ENCODE measurements at places on chromosomes 16 and 17.

GRCh38 chr17:6475411-6475810 lies 31.2 kb downstream of the PIMREG start:
- H3K36me3 ChIP-seq = no peaks in the 10 kb centered on the region
- H3K4me1 ChIP-seq = no peaks in the 10 kb centered on the region
- H3K27ac ChIP-seq = no peak overlapping the region
- no peak for DNase-seq
- H3K27me3 ChIP-seq = no peaks in the 10 kb centered on the region

DNA sequence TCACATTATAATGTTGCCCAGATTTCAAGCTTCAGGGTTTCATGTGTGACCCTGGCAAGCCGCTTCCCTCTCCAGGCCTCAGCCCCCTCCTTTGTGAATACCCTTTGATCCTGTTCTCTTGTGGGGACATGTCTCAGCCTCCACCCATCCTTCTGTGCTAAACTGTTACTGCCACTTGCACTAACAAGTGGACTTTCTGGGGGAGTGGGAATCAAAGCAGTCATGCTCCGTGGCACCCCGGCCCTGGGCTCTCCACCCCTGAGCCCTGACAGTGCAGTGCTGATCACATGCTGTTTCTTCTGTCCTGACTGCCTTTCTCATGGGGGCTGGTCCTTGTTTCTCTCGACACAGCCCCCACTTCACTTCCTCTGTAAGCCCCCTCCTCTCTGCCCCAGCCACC lies 9.7 kb upstream of the DCAF7 start:
- H3K27ac ChIP-seq = no peak overlapping the region
- H3K36me3 ChIP-seq = no peaks in the 10 kb centered on the region
- DNase-seq = no peak
- H3K4me3 ChIP-seq = no peak overlapping the region

DNA sequence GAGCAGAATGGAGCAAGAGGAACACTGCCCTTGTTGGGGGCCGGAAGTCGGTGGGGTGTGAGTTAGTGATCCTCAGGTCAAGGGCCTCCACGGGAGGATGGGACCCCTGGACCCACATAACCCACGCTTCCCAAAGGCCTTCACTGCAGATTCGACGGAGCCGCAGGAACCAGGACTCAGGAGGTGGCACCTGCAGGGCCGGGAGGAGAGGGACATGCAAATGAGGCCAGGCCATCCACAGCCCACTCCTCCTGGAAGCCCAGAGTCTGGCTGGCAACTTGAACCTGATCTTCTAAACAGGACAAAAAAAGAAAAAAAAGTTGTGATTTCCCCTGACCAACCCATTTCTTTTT lies 299.9 kb downstream of the SOX9 start:
- H3K27ac ChIP-seq = no peak overlapping the region
- H3K36me3 ChIP-seq = no peaks in the 10 kb centered on the region
- H3K4me1 ChIP-seq = peaks cover 3% of the 10 kb centered on the region
- H3K4me3 ChIP-seq = no peak overlapping the region
- no peak for DNase-seq

GRCh38 chr16:3515897-3516296 lies 15.1 kb downstream of the CLUAP1 start:
- peaks cover 55% of the 10 kb centered on the region for H3K36me3 ChIP-seq
- no peaks in the 10 kb centered on the region for H3K27me3 ChIP-seq
- no peak for DNase-seq
- H3K4me1 ChIP-seq = no peaks in the 10 kb centered on the region

GRCh38 chr17:75783069-75783783 lies 1.4 kb upstream of the UNK start:
- H3K4me3 ChIP-seq = no peak overlapping the region
- H3K4me1 ChIP-seq = peaks cover 54% of the 10 kb centered on the region
- H3K36me3 ChIP-seq = peaks cover 21% of the 10 kb centered on the region
- no peak for DNase-seq

- no peaks in the 10 kb centered on the region for H3K4me1 ChIP-seq
- H3K27ac ChIP-seq = no peak overlapping the region
- no peaks in the 10 kb centered on the region for H3K27me3 ChIP-seq
Measured at GRCh38 chr16:65071433-65072311, 50.2 kb downstream of the CDH11 start.

DNA sequence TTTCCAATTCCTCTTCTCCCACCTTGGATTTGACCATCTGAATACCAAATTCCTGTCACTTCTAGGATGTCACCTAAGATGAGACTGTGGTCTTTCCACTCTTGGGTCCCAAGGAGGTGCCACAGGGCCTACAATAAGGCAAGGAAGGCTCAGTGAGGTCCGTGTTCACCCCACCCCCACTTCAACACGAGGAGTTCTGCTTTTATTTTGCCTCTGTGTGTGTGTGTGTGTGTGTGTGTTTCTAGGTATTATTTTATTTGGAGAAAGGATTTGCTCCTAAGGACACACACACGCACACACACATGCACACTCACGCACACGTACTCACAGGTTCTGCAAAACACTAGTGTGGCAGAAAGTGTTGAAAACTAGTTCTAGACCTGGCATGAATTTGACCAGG lies 24.5 kb upstream of the PHOSPHO1 start:
- no peak overlapping the region for H3K27ac ChIP-seq
- no peaks in the 10 kb centered on the region for H3K4me1 ChIP-seq

- no peaks in the 10 kb centered on the region for H3K36me3 ChIP-seq
- H3K4me3 ChIP-seq = no peak overlapping the region
- peaks cover 4% of the 10 kb centered on the region for H3K4me1 ChIP-seq
- peaks cover 8% of the 10 kb centered on the region for H3K27me3 ChIP-seq
- DNase-seq = no peak
Measured at GRCh38 chr17:48809182-48809581, 7.8 kb downstream of the TTLL6 start.

- peaks cover 1% of the 10 kb centered on the region for H3K4me1 ChIP-seq
- H3K27me3 ChIP-seq = no peaks in the 10 kb centered on the region
- H3K36me3 ChIP-seq = no peaks in the 10 kb centered on the region
- no peak overlapping the region for H3K4me3 ChIP-seq
- DNase-seq = no peak
Measured at GRCh38 chr16:56688762-56689161, 6.5 kb downstream of the MT1X start.

DNA sequence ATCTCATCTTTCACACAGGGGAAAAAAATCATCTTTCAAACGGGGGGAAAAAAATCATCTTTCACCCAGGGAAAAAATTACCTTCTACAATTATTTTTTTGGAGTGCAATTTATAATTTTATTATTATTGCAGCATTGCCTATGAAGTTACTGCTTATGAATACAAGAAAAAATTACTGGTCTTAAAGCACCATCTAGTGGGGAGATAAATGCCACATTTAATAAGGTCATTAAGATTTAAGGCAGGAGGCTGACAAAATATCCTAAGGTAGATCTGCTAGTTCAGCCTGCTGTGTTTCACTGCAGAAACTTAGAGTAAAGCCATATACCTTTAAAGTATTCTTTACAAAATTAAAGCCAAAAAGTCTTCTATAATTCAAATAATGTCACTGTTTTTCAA lies 13.7 kb downstream of the SHCBP1 start:
- H3K36me3 ChIP-seq = peaks cover 88% of the 10 kb centered on the region
- no peaks in the 10 kb centered on the region for H3K27me3 ChIP-seq
- H3K27ac ChIP-seq = no peak overlapping the region
- H3K4me3 ChIP-seq = no peak overlapping the region
- DNase-seq = no peak

DNA sequence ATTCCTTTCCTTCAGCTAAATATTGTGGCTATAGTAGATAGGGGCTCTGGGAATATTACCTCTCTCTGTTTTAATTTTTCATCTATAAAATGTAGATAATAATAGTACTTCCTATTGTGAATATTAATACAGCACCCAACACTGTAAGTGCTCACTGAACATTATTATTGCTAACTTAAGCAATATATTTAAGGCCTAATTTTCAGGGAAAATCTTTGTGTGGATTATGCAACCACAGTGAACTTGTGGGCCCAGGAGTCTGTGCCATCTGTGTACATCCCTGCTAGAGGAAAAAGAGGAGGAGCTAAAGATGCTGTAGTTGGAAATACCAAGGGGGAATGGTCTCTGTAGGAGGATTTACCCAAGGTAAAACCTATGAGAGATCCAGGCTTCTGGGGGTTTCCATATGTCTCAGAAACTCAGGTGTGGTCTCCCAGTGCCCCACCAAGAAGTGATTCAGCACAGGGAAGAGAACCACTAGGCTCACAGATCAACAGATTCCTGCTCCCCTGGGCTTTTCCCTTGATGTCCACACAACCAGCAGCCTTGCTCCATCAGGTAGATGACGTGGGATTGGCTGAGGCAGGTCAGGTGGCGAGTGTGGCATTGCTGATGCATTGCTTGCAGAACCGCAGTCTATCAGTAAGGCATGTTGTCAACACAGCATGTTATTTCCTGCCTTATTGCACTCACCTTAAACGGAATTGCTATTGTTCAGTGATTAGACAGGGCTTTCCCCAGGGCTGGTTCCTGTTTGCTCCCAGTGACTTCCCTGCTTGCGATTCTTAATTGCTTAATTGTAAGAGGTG lies 1.6 kb upstream of the N4BP1 start:
- DNase-seq = no peak
- H3K27ac ChIP-seq = 0 out of 2 replicates have a peak overlapping the region, but pooled peaks have one; percentile 10
- no peak overlapping the region for H3K4me3 ChIP-seq
- H3K36me3 ChIP-seq = peaks cover 16% of the 10 kb centered on the region
- peaks cover 61% of the 10 kb centered on the region for H3K4me1 ChIP-seq
- H3K27me3 ChIP-seq = no peaks in the 10 kb centered on the region

DNA sequence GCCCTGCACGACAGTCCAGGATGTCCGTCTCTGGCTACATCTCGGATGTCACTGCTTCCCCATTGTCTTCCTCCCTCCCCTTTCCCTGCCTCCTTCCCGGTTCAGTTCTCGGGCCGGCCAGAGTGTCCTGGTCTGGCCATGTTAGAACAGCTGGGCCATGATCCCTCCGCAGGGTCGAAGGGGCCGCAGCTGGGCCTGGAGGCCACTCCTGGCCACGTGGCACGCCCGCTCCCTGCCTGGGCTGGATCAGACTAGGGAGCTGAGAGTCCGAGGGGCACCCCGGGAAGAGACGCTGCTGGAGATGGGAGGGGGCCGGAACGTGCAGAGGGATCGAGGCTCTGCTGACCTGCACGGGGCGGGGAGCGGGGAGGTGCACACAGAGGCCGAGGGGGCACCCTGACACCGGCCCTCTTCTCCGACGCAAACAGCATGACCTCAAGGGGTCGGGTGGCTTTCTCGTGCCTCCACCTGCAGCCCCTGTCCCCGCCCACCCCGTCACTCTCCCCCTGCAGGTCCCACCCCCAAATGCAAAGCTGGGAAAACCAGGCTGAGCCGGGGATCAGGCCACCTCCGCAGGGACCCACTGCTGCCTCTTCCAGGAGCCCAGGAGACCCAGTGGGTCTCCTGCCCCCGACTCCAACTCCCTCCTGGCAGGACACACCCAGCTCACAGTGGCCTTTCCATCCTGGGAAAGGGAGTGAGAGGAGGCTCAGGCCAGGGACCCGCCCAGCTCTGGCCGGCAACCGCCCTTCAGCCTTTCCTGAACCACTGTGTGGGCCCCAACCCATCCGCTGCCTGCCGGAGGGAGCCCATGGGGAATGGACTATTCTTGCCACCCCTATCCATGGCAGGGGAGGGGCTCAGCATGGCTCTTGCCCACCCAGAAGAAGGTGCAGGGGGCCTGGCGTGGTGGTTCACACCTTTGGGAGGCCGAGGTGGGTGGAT lies 38.5 kb downstream of the CTU2 start:
- no peak overlapping the region for H3K27ac ChIP-seq
- no peak overlapping the region for H3K4me3 ChIP-seq
- no peaks in the 10 kb centered on the region for H3K27me3 ChIP-seq
- H3K36me3 ChIP-seq = peaks cover 55% of the 10 kb centered on the region

DNA sequence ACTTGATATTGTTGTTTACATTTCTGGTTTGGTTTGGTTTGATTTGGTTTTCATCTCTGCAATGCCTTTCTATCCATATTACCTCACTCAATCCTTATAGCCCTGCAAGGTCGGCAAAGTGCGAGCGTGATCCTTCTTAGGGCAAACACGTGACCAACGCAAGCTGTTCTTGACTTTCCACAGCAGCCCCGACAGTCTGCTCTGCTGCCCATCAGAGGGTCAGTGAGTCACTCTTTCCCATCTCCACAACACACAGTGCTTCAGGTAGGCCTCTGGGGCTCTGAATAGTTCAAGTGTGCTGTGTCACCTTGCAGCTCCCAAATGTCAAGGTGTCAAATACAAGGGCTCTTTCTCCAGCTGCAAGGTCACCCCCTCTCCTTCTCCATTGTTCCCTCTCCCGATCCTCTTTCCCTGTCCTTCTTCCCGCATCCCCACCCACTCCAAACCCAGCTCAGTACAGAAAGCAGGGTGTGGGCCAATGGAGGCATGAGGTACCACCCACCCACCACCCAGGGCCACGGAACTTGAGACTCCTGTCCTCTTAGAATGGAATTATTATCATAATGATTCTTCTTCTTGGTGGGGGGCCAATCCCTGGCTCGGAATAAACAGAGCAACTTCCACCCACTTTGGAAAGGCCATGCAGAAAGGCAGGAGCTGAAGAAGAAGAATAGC lies 139.7 kb downstream of the SLC39A11 start:
- no peak for DNase-seq
- H3K36me3 ChIP-seq = no peaks in the 10 kb centered on the region
- no peak overlapping the region for H3K27ac ChIP-seq

DNA sequence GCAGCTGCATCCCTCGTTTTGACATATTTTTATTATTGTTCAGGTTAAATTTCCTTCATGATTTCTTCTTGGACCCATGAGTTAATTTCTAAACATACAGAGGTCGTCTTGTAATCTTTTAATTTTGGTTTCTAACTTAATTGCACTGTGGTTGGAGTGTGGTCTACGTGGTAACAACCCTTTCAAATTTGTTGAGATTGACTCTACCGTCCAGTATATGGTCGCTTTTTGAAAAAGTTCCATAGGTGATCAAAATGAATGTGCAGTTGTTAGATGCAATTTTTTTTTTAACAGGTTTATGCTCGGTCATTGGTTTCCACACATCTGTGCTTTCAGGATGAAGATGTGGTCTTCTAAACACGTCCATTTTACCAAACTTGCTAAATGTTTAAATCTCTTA lies 11.0 kb upstream of the SLC6A4 start:
- peaks cover 49% of the 10 kb centered on the region for H3K36me3 ChIP-seq
- no peak overlapping the region for H3K4me3 ChIP-seq
- DNase-seq = no peak
- no peaks in the 10 kb centered on the region for H3K27me3 ChIP-seq
